ENCODE measurements at places on chromosomes 1 and 21.

GRCh38 chr1:61250933-61251332, 168.6 kb downstream of the NFIA start:
- no peak for DNase-seq

GRCh38 chr1:183365676-183366075, 52.5 kb downstream of the NMNAT2 start:
- no peak for DNase-seq

DNA sequence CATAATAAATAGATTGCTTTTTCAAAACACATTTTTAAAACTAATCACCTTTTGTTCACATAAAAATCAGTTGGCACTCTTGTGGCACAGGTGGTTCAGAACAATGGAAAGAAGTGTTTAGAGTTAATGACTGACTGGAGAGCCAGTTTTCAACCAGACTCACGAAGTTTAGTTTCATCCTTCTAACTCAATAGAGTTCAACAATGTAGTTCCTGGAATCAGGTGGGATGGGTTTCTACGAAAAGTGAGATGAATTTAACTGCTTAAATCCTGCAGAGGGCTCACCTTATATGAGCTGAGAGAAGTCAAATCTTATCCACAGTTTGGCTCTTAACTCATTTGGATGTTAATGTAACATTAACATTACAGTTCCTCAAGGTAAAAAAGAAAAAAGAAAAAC, 116.5 kb downstream of the SMYD2 start:
- no peak for DNase-seq

GRCh38 chr1:219432191-219432606, 180.7 kb downstream of the ZC3H11B start:
- no peak for DNase-seq

- DNase-seq, result no peak
These were observed 35.8 kb upstream of the PRSS38 start for GRCh38 chr1:227779685-227780084.

- peak; percentile 39 for DNase-seq
These were observed 791 bp upstream of the STUM start for GRCh38 chr1:226547754-226548191.

DNA sequence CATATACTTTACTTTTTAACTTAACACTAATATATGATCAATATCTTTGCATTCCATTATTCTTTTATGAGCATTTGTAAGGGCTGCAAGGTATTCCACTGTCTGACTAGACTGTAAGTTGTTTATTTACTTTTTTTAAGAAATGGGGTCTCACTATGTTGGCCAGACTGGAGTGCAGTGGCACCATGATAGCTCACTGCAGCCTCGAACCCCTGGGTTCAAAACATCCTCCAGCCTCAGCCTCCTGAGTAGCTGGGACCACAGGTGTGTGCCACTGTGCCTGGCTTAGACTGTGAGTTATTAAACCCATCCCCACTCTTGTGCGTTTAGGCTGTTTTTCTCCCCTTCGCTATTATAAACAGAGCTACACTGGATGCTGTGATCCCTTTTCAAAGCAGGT, 6.7 kb upstream of the KIF26B start:
- no peak for DNase-seq

DNA sequence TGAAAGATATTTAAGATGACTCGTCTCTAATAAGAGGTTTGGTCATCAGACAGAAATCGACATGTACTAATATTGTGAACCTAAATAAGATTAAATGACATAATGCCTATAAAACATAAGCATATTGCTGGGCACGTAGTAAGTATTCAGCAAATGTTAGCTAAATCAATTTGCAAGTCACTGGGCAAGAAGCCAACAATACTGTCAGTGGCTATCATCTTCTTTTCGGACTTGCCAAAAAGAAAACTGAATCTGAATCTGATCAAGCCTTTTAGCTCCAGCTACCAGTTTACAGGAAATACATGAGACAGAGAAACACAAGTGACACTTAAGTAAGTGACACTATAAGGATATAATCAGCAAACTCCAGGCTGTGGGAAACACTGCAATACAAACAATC, 46.0 kb downstream of the RPL5 start:
- no peak for DNase-seq

DNA sequence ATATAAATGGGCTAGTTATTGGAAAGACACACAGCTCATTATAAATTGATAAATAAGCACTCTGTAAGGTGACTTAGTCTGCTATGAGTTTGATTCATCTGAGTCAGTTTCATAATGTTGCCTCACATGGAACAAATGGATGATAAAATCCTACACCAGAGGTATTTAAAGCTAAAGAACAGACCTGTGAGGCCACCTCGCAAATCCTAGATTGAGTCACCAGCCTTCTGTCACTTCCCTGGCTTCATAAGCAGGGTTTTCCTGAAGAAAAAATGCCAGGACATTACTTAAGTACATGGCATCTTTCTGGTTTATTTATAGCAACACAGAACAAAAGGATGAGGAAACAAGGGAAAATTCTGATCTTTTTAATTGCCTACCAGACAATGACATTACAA, 18.4 kb downstream of the CD2 start:
- no peak for DNase-seq

DNA sequence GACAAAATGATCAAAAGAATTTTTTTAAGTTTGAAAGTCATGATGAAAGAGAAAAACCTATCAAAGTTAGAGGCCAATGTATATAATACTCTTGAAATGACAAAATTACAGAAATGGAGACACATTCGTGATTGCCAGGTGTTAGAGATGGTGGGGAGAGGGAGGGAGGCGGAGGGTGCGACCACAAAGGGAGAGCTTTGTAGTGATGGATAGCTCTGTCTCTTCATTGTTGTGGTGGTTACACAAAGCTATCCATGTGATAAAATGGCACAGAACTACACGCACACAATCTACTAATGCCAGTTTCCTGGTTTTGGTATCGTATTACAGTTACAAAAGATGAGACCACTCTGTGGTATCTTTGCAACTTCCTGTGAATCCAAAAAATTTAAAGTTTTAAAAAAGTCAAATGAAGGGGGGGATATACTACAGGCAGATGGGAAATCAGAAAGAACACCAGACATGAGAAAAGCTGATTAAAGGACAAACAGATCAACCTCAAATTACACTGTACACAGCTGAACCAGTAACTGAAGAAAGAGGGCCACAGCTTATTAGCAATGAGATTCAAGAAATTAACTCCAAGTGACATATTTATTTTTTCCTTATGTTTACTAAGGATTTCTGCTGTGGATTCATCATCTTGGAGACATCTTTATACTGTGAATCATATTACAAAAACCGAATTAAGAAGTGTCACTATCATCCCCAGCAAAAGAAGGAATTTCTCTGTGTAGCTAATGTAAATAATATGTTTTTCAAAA, 199.1 kb downstream of the SLC45A1 start:
- DNase-seq, result no peak

DNA sequence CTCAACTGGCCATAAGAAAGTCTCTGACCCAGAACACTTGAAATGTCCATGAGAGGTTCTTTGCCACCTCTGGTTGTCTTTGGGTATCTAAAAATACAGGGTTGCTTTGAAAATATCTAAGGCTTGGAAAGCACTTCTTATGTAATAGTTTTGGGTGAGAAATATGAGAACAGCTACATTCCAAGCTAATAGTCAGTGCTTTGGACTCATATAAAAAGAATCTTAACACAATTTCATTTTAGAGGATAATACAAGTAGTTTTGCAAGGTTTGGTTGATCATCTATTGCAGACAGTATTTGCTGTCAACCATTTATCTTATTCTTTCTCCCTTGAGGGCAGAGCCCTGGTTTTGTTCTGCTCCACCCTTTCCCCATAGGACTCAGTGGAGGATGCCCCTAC, 207.5 kb downstream of the KCNK2 start:
- DNase-seq, result no peak

- DNase-seq, result no peak
These were observed 684.0 kb downstream of the NCAM2 start for GRCh38 chr21:21682172-21682571.

GRCh38 chr1:172699111-172699510, 40.2 kb downstream of the FASLG start:
- peak; percentile 68 for DNase-seq

GRCh38 chr1:98314601-98315000, 346.9 kb upstream of the SNX7 start:
- no peak for DNase-seq

- peak; percentile 26 for DNase-seq
These were observed 6.8 kb upstream of the BSDC1 start for GRCh38 chr1:32400876-32401631.

GRCh38 chr1:159889821-159890252, 10.1 kb downstream of the CFAP45 start:
- DNase-seq, result no peak

DNA sequence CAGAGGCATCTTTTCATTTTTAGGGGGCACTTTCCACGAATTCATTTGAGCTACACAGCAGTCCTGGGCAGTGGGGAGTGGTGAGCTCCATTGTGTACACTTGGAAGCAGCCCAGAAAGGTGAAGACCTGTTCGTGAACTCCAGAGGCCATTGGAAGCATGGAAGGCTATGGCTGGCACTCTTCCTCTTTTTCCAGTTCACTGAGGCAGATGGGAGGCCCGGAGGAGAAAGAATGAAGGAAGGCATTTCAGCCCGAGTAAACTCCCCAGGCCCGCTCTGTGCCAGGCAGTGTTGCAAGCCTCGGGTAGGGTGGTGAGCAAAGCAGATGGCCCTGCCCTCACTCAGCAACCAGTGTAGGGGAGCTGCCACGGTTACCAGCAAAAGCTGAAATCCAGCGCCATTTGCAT, 673 bp upstream of the DHCR24 start:
- no peak for DNase-seq

DNA sequence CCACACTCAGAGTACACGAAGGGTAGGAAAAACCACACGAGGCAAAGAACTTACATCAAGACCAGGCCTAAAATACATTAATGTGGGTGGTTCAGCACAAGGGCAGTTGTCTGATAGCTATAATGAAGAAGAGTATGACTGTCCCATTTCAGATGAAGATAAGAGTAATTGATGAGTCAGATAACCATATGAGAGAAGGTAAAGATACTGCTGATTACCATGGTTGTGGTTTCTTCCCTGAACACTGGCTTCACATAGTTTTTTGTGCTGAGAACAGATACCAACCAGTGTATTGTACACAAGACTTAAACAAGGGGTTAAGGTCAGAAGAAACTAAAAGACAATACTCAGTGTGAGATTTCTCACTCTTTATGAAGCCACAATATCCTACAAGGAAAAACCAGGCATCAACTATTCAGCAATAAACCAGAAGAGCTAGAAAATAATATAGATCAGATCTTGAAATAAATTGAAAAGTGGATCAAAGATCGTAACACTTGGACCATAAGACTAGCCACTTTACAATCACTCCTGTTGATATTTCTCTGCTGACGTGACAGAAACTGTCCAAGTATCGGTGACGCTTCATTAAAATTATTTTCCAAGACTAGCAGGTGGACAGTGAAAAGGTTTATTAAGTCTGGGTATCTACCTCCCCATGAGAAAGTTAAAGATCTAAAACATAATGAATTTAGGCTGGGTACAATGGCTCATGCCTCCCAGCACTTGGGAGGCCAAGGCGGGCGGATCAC, 28.6 kb downstream of the PUM1 start:
- no peak for DNase-seq

DNA sequence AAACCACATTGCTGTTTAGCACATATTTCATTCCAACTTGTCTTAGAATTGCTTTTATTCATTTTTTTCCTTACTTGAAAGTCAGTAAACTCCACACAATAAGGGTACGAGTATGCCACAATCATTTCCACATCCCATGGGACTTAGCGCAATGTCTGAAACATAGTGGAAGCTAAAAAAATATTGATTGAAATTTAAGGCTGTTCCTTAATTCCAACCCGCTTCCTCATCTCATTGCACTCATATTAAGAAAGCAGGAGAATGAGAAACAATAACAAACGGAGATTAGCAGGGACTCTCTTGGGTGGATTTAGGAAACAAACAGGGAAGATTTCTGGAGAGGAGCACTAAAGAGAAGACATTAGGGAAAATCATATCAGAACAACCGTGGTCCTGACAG, 39.3 kb upstream of the RGS4 start:
- DNase-seq, result no peak

DNA sequence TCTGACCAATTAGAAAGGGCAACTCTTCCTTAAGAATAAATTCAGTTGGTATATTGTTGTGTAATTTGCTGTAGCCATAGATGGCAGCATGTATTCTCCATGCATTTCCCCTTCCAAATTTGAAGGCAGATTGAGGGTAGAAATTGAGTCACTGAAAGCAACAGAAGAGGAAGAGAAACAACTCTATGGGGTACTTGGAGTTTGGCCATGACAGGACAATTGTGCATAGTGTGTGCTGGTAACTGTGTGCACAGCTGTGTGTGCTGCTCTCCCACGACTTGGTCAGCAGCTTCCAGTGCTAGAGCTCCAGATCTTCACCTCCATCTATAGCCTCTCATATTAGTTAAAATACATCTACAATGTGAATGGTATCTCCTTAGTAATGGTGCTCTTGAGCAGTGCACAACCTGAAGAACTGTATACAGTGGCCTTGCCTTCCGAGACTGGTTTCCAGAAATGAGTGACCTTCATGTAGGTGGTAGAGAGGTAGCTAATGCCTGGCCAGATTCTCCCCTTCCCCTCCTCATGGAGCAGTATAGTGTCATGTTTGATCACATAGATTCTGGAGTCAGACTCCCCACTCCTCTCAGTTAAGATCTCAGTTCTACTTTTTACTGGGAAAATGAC, 882 bp upstream of the FCAMR start:
- no peak for DNase-seq

DNA sequence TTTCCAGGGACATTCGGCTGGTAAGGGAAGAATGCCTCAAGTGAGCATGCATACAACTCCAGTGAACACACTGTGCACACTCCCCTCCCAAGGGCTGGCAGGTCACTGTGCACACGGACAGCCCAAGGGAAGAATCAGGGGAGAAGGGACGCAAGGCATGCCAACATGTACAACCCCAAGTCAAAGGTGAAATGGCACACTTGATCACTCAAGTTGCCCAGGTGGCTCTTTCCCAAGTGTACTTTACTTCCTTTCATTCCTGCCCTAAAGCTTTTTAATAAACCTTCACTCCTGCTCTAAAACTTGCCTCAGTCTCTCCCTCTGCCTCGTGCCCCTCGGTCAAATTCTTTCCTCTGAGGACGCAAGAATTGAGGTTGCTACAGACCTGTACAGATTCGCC, 13.5 kb upstream of the SLC1A7 start:
- no peak for DNase-seq

GRCh38 chr1:54105736-54106269, 47.0 kb downstream of the CDCP2 start:
- no peak for DNase-seq

GRCh38 chr1:180862305-180862704, 50.4 kb upstream of the KIAA1614 start:
- no peak for DNase-seq

- DNase-seq, result no peak
These were observed 168.0 kb upstream of the NR5A2 start for GRCh38 chr1:199859491-199859933.

GRCh38 chr1:171910786-171911185, 69.5 kb downstream of the DNM3 start:
- no peak for DNase-seq

- DNase-seq, result no peak
These were observed 550.7 kb downstream of the PTPRU start for GRCh38 chr1:29786791-29787732.

DNA sequence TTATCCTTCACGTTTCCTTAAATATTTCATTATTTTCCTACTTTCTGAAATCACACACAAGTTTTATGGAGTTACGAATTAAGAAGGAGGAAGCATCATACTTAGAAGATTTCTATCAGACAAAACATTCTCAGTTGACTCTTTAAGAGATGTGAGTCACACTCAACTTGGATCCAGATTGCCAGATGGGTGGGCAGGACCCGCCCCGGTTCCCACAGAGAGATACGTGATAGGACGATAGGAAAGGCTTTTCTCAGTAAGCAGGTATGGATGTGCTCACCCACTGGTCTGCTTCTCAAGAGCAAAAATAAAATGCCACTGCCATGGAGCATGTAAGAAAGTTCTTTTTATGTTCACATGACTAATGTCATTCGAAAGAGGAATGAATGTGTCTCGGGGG, 392.6 kb downstream of the MRPL39 start:
- DNase-seq, result no peak

Measured in effector memory CD8-positive, alpha-beta T cell (primary cell).